ENCODE measurements at places on chromosomes 4 and X. TPM values are rescaled to one million over a fixed set of nuclear protein-coding genes. Genes with fewer than 3 reads are reported as not detected.

SSX3 gene
- total RNA-seq: not detected

- DNase-seq: no peak
- no peak overlapping the region for H3K27ac ChIP-seq
- H3K4me3 ChIP-seq: no peak overlapping the region
- H3K27me3 ChIP-seq: no peaks in the 10 kb centered on the region
These were observed 19.1 kb downstream of the ARAP2 start for GRCh38 chr4:36224972-36225903.

KLF8 gene
- total RNA-seq: 1.6 TPM

GRCh38 chr4:185479507-185479971, 8.0 kb upstream of the CCDC110 start:
- no peak for DNase-seq
- H3K27me3 ChIP-seq: peaks cover 51% of the 10 kb centered on the region
- no peaks in the 10 kb centered on the region for H3K4me1 ChIP-seq
- H3K36me3 ChIP-seq: no peaks in the 10 kb centered on the region

IL3RA gene
- total RNA-seq: 0.29 TPM

FGF13 gene
- total RNA-seq: not detected

DNA sequence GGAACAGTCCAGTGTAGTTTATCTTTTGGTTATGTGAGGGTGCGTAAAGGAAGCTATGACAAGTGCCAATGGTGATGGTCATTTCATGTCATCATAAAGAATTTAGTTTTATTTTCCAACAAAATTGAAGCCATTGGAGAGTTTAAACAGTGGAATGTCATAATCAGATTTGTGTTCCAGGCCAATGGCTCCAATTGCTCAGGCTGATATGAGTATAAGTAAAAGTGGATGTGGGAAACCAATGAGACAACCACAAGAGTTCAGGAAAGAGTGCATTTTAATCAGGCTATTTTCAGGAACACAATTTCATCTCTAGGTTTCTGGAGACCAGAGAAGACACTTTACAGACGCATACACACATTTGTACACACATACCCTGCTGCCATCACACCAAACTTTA, 20.7 kb downstream of the SPANXC start:
- no peak overlapping the region for H3K4me3 ChIP-seq
- H3K27ac ChIP-seq: no peak overlapping the region
- no peak for DNase-seq
- no peaks in the 10 kb centered on the region for H3K36me3 ChIP-seq

- H3K4me3 ChIP-seq: no peak overlapping the region
- H3K27ac ChIP-seq: no peak overlapping the region
- no peaks in the 10 kb centered on the region for H3K27me3 ChIP-seq
- H3K36me3 ChIP-seq: peaks cover 3% of the 10 kb centered on the region
These were observed 10.4 kb upstream of the CLTRN start for GRCh38 chrX:15674841-15675489.

DNA sequence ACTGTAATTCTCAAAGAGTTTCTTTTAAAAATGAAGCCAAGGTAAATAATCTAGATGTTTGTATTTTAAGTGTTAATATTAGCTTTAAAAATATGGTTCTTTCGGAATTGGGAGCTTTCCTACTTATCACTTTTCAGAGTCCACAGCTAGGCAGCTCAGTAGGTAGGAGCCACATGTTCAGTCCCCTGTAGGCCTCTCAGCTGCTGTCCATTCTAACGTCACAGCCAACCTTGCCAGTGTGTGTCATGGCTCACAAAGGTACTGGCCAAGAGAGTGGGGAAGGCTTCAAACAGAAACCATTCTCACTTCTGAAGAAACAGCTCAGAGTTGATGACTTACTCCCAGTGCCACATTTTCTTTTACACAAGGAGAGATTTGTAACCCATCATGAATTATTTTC, 50.0 kb upstream of the BRS3 start:
- no peaks in the 10 kb centered on the region for H3K27me3 ChIP-seq
- H3K4me3 ChIP-seq: no peak overlapping the region
- H3K27ac ChIP-seq: no peak overlapping the region

DNA sequence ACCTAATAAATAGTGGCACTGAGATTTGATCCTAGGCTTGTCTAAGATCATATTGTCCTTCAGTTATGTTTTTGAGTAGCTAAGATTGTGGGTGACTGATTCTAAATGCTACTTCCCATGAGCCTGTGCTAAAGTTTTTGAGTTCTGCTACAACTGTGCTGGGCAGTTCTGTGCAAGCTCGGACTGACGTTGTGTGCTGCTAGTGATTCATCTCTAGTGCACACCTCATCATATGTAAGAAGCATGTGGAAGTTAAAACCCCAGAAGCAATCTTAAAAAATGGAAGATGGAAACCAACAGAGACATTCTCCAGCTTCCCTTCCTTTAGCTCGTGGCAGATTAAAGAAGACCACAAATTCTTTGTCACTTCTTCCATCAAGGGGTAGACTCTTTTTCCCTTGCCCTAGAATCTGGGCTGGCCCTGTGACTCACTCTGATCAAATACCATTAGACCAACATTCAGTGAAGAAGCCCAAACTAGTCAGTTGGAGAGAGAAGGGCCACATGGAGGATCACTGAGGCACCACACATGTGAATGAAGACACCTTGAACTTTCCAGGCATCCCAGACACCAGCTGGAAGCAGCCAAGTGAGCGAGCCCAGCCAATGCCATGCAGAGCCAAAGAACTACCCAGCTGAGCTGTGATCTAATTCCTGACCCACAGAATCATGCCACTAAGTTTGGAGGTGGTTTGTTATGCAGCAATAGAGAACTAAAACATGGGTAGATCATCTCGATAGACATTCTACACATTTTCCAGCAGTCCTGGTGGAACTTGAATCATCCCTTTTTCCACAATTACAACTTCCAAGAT, 16.8 kb downstream of the ARHGAP6 start:
- H3K4me1 ChIP-seq: no peaks in the 10 kb centered on the region
- no peak for DNase-seq
- H3K36me3 ChIP-seq: no peaks in the 10 kb centered on the region
- H3K4me3 ChIP-seq: no peak overlapping the region
- no peak overlapping the region for H3K27ac ChIP-seq
- peaks cover 4% of the 10 kb centered on the region for H3K27me3 ChIP-seq

OCIAD1 gene
- 122 TPM for total RNA-seq

DUSP9 gene
- 0.23 TPM for total RNA-seq

- no peaks in the 10 kb centered on the region for H3K36me3 ChIP-seq
- DNase-seq: no peak
- no peak overlapping the region for H3K27ac ChIP-seq
- no peak overlapping the region for H3K4me3 ChIP-seq
These were observed 205.0 kb upstream of the TECRL start for GRCh38 chr4:64614276-64614675.

- DNase-seq: no peak
- H3K4me3 ChIP-seq: no peak overlapping the region
- H3K27ac ChIP-seq: peak overlapping the region; percentile 70
- no peaks in the 10 kb centered on the region for H3K36me3 ChIP-seq
These were observed 17.9 kb upstream of the NSUN7 start for GRCh38 chr4:40731792-40732245.

GRCh38 chrX:145405012-145405411, 157.7 kb downstream of the SPANXN1 start:
- no peaks in the 10 kb centered on the region for H3K27me3 ChIP-seq
- no peaks in the 10 kb centered on the region for H3K36me3 ChIP-seq
- H3K27ac ChIP-seq: no peak overlapping the region
- H3K4me1 ChIP-seq: no peaks in the 10 kb centered on the region
- H3K4me3 ChIP-seq: no peak overlapping the region

HGFAC gene
- total RNA-seq: not detected

DNA sequence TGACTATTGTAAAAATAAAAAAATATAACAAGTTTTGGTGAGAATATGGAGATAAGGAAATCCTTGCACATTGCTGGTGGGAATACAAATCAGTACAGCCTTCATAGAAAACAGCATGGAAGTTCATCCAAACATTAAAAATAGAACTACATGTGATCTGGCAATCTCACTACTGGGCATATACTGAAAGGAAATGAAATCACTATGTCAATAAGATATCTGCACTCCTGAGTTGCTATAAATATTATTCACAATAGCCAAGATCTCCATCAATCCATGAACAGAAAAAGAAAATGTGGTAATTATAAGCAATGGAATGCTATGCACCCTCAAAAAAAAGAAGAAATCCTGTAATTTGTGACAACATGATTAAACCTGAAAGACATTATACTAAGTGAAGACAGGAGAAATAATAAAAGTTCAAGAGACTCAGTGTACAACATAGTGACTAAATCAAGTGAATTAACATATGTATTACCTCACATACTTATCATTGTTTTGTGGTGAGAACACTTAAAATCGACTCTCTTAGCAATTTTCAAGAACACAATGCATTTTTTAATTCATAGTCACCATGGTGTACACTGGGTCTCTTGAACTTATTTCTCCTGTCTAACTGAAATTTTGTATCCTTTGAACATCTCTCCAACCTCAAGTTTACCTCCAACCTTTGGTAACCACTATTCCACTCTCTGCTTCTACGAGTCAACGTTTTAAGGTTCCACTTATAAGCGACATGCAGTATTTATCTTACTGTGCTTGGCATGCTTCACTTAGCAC, 1703.7 kb upstream of the AGA start:
- no peaks in the 10 kb centered on the region for H3K36me3 ChIP-seq
- DNase-seq: no peak
- no peaks in the 10 kb centered on the region for H3K27me3 ChIP-seq
- H3K4me3 ChIP-seq: no peak overlapping the region

DNA sequence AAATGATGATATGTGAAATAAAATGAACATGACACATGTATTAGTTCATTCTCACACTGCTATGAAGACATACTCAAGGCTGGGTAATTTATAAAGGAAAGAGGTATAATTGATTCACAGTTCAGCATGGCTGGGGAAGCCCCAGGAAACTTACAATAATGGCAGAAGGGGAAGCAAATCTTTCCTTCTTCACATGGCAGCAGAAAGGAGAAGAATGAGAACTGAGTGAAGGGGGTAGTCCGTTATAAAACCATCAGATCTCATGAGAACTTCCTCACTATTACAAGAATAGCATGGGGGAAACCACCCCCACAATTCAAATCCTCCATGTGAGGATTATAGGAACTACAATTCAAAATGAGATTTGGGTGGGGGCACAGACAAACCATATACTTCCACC, 243.9 kb upstream of the GYPA start:
- no peak overlapping the region for H3K4me3 ChIP-seq
- DNase-seq: no peak
- no peaks in the 10 kb centered on the region for H3K4me1 ChIP-seq
- H3K27ac ChIP-seq: no peak overlapping the region

- no peak overlapping the region for H3K27ac ChIP-seq
- H3K4me1 ChIP-seq: no peaks in the 10 kb centered on the region
- H3K27me3 ChIP-seq: peaks cover 8% of the 10 kb centered on the region
- no peak for DNase-seq
- no peaks in the 10 kb centered on the region for H3K36me3 ChIP-seq
These were observed 88.0 kb downstream of the CORIN start for GRCh38 chr4:47749858-47750257.

DNA sequence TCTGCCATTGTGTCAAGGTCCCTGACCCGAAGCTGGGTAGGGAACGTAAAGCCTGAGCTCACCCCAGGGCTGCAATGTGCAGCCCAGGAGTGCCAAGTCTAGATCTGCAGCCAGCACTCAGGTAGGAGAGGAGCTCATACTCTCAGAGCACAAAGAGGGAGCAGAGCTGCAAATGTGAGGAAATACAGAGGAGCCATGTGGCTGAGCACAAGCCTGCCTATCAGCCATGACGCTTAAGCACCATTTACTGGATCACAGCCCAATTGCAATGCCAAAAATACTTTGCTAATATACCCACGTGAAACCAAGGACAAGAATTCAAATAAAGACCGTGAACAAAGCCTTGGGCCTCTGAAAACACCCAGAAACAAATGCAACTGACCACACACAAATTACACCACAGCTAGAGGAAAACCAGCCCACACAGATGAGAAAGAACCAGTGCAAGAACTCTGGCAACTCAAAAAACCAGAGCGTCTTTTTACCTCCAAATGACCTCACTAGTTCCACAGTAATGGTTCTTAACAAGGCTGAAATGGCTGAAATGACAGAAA, 69.0 kb upstream of the HPF1 start:
- no peak overlapping the region for H3K27ac ChIP-seq
- peaks cover 9% of the 10 kb centered on the region for H3K27me3 ChIP-seq
- DNase-seq: no peak
- H3K4me1 ChIP-seq: peaks cover 7% of the 10 kb centered on the region
- no peaks in the 10 kb centered on the region for H3K36me3 ChIP-seq

DNA sequence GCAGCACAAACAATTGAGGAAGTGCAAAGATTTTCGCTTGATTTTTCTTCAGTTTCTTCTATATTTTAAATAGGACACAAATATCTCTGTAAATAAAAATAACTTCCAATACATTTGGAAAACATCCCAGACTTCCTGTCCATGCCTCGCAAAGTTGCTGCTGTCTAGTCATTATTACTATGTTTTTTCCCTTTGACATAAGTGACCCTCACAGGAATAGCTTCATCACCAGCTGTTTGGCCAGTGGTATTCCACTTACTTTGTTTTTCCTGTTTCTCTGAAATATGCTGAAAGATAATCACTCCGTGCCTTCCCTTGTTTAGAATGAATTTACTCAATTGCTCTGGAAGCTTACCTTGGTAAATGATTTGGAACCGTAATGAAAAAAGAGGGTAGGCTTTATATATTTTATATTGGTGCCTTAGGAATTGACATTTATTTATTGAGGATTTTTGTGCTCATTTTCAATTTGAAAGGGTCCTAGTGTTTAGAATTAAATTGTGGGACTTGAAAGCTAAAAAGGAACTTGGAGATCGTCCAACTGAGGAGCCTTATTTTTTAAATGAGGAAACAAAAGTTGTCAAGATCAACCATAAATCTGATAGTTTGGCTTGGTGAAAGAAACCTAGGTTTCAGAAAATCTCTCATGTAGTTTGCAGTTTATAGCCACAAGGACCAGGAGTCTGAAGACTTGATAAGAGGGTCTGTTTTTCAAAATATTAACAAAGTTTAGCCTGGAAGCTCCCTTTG, 65.6 kb downstream of the CDKL5 start:
- no peaks in the 10 kb centered on the region for H3K36me3 ChIP-seq
- no peak for DNase-seq
- no peak overlapping the region for H3K4me3 ChIP-seq

DNA sequence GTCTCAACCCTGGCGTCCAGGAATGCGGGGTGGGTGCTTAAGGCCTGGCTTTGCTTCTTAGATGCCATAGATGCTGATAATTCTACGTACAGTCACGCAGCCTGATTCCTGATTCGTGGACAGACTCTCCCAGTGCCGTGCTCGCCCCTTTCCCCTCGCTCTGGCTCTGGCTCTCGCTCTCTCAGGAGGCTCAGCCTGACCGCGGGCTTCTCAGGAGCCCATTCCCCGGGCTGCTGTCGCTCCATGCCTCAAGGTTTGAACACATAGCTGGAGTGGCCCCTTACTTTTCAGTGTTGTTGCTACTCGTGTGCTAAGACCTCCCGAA, 59.2 kb upstream of the ZC4H2 start:
- H3K4me3 ChIP-seq: peak overlapping the region; percentile 86
- peaks cover 5% of the 10 kb centered on the region for H3K36me3 ChIP-seq
- no peaks in the 10 kb centered on the region for H3K27me3 ChIP-seq
- H3K4me1 ChIP-seq: peaks cover 17% of the 10 kb centered on the region
- DNase-seq: no peak
